ENCODE measurements at places on chromosomes 12 and 14. TPM values are rescaled to one million over a fixed set of nuclear protein-coding genes. Genes with fewer than 3 reads are reported as not detected.

Gene SCYL2
- total RNA-seq: 41.4 TPM

Gene PPHLN1
- total RNA-seq: 58.0 TPM

Gene HVCN1
- total RNA-seq: 3.7 TPM

Gene KERA
- total RNA-seq: not detected

Gene KRT79
- total RNA-seq: not detected

Gene BCL11B
- total RNA-seq: 0.07 TPM

Gene FITM1
- total RNA-seq: not detected

Gene ACSS3
- 0.53 TPM for total RNA-seq

Gene REP15
- total RNA-seq: 4.8 TPM

Gene ZFHX2
- 2.0 TPM for total RNA-seq

Gene NFE2
- total RNA-seq: not detected

Gene SLC6A13
- not detected for total RNA-seq

Gene CDKN3
- total RNA-seq: 53.2 TPM

DNA sequence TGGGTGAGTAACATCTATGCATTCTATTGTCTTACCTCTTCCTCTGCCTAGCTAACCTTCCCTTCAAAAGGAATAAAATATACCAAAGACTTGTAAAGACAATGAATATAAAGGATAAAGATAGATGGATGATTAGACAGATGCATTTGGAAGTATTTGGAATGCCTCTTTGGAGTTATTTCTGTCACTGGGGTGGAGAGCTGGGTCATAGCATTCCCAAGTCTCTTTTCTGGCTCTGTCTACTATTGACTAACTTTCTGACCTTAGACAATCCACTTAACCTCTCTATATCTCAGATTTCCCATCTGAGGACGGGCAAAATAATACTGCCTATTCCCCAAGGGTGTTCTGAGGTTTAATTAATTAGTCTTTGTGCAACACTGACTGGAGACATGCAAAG, 517.4 kb downstream of the DIO2 start:
- DNase-seq: no peak

DNA sequence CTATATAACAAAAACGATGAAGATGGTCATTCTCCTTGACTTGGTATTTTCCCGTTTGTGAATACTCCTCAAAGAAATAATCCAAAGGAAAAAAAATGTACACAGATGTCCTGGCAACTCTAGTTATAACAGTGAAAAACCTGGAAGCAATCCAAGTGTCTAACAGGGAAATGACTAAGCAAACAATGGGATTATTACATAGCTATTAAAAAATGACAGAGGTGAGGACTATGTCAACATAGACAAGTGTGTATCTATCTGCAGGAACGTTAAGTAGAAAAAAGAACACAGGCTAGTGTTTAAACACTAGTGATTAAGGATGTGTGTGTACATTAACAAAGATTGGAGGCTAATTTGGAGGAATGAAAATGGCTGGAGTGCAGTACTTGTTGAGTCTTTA, 5.9 kb upstream of the APOLD1 start:
- peak; percentile 95 for DNase-seq

GRCh38 chr12:54232790-54233189, 44.0 kb upstream of the SMUG1 start:
- no peak for DNase-seq

DNA sequence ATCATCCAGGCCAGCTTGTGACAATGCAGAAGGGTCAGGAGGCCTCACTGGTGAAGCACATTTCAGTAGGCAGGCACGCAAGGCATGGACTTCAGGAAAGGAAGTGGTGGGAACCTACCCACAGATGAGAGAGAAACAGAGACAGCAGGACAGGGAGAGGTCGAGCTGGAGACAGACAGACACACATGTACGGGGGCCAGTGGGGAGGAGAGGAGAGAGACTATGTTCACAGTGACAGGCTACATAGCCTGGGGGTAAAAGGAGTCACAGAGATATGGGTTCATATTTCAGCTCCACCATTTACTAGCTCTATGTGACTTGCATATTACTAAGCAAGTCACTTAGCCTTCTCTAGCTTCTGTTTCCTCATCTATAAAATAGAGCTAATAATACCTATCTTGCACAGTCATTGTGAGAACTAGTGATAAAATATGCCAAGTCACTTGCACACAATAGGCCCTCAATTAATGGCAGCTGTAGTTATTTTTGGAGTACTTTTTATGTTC, 91.1 kb upstream of the FUT8 start:
- DNase-seq: no peak

- DNase-seq: no peak
Observed at GRCh38 chr12:72178871-72179270, 93.3 kb upstream of the TRHDE start.

DNA sequence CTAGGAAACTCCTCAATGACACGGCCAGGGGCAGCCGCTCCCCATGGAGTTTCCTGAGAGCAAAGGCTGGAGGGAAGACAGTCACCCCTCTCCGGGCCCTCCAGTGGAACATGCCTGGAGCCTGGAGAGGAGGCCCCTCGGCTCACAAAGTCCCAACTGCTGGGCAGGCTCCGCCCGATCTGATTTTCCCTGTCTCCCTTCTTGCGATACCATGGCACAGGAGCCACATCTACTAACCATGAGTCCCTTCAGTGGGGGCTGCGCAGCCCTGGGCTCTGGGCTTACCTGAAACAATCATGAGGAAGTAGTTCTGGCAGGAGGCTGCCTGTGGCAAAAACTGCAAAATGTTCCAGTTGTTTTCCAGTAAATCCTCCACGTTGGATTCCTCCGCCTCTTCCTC, 15.3 kb downstream of the P2RX2 start:
- no peak for DNase-seq

- no peak for DNase-seq
Observed at GRCh38 chr14:50820786-50821509, 10.0 kb downstream of the NIN start.

DNA sequence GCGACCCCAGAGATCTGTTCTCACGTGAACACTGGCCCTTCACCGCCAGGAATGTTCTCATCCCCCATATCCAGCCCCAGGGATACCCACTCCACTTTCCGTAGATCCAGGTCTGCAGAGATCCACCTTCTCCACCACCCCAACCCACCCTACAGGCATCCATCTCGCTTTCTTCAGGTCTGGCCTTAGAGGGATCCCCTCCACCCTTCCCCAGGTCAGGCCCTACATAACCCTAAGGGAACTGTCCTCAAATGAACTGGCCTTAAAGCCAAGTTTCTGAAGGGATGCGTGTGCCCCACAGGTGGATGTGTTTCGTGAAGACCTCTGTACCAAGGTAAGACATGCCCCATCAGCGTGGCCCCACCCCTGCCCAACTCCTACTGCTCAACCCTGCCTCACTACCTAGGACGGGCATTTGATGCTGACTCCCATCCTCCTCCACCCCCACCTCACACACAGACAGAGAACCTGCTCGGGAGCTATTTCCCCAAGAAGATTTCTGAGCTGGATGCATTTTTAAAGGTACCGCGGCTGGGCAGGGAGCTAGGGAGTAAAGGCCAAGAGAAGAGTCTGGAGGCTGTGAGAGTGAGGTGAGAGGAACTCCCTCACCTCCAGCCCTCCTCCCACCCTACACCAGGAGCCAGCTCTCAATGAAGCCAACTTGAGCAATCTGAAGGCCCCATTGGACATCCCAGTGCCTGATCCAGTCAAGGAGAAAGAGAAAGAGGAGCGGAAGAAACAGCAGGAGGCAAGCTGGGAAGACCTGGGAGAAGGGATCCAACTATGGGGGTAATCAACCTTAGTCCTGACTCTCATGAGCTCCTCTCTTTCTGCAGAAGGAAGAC, 912 bp downstream of the PSME1 start:
- DNase-seq: no peak

GRCh38 chr12:25269701-25270100, 19.0 kb upstream of the KRAS start:
- DNase-seq: no peak

- no peak for DNase-seq
Observed at GRCh38 chr12:132773077-132773955, 11.7 kb upstream of the ANKLE2 start.

- no peak for DNase-seq
Observed at GRCh38 chr14:54709444-54709843, 142.5 kb downstream of the SAMD4A start.

GRCh38 chr12:53955776-53956250, 1.1 kb downstream of the HOXC12 start:
- DNase-seq: no peak

- no peak for DNase-seq
Observed at GRCh38 chr12:129887101-129887500, 16.7 kb downstream of the TMEM132D start.

DNA sequence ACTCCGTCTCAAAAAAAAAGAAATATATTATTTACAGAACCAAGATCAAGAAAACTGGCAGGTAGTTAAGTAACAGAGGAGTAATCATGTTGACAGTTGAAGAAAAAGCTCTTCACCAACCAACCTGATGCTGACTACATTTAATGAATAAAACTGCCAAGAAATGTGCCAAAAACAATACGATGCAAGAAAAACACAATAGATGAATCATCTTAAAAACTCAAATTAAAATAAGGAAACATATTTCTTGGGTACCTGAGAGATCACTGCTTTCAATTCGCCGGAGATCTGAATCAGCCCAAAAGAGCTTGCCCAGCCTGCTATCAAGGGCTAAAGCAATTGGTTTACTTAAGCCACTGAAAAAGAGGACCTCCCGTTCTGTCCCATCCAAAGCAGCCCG, 76.4 kb downstream of the BCL2L14 start:
- DNase-seq: peak; percentile 84

GRCh38 chr14:79856381-79856780, 354.9 kb downstream of the DIO2 start:
- no peak for DNase-seq

DNA sequence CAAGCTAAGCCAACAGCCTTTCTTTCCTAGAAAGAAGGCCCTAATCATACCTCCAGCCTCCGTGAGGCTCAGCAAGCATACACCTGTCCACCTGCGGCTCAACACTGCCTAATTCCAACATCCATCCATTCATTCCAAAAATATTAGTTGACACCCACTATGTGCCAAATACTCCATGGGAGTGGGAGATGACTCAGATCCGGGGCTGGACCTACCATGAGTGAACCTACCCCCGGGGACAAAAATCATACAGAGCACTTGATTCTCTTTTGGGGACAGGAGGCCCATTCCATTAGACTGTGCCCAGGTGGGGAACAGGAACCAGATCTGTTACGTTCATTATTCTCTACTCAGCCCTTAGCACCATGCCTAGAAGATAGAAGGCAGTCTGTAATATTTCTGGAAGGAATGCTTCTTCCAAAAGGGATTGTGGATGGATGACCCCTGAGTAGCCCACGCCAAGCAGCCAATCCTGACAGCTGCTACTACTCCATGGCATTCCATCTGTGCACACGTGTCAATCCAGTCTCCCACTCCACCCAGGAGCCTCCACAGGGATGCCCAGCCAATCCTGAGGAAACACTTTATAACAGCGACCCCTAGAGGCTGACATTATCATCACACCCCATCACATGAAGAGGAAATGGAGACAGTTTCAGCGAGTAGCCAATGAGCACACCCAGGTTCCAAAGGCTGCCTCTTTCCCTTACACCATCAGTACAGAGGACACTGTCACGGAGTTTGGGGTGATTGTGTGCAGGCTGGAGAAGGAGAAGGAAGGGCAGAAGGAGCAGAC, 170.7 kb downstream of the ESRRB start:
- peak; percentile 19 for DNase-seq

GRCh38 chr12:106672314-106673025, 89.7 kb downstream of the RFX4 start:
- no peak for DNase-seq

DNA sequence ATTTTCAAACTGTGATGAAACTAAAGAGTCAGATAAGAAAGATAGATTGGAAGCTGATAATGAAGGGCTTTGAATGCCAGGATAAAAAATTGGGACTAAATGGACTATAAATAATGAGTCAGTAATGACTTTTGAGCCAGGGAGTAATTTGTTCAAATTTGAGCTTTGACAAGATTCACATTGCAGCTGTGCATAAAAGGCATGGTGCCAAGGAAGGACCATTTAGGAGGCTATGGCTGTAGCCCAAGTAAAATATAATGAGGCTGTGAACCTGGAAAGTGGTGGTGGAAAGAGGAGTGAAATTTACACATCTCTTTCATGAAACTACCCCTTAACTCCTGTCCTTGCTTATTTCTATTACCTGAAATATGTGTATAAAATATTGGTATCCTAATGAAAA, 218.5 kb downstream of the SLC6A15 start:
- no peak for DNase-seq

DNA sequence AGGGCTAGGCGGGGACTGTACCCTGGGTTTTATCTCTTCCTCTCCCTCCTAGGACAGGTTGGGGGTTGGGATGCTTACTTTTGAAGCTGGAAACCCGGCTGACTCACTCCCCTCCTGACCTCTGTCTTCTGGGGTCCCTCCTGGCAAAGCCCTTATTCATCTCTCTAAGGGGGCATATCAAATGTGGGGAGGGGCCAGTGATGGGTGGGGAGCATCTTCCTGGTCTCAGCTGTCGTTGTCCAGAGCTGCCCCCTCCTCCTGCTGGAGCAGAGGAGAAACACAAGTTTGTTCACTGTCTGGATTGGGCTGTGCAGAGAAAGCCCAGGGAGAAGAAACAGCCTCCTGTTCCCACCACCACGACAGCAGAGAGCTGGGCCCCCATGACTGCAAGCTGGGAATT, 85.8 kb downstream of the TNFAIP2 start:
- DNase-seq: no peak

GRCh38 chr14:105062048-105062433, 3.2 kb downstream of the GPR132 start:
- DNase-seq: no peak

DNA sequence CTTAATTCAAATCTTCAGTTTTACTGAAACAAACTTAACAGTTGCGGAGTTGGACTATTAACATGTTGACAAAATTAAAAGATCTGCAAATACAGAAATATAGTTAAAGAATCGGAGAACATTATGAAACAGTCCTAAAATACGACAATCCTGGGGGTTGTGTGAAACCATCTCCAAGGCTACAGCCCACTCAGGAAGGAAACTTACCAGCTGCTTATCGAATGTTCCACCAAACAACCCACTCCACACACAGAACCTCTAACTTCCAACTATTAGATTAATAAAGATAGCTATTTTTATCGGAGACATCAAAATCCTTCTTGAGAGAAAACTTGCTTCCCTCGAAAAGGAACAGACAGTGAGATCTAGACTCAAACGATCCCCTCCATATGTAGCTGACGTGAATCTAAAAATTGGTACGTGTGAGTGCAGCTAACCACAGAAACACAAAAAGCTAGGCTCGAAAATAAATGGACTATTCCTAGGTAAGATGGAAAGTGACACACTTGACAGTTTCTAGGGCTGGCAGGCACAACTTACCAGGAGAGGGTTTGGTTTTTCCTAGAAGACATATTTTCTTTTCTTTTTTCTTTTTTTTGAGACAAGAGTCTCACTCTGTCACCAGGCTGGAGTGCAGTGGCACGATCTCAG, 12.9 kb downstream of the VPS37B start:
- DNase-seq: peak; percentile 76

- no peak for DNase-seq
Observed at GRCh38 chr12:89334548-89335169, 17.6 kb downstream of the DUSP6 start.

GRCh38 chr12:9319044-9319841, 111.0 kb upstream of the PZP start:
- DNase-seq: no peak

GRCh38 chr12:55687746-55688145, 20.0 kb downstream of the ITGA7 start:
- no peak for DNase-seq
